ENCODE measurements at places on chromosomes 12 and 14.

- no peak for DNase-seq
Observed at GRCh38 chr14:54854181-54854580, 48.4 kb downstream of the GCH1 start.

- DNase-seq, result no peak
Observed at GRCh38 chr12:7241404-7242005, 52.0 kb downstream of the PEX5 start.

- no peak for DNase-seq
Observed at GRCh38 chr14:81273961-81274575, 53.3 kb upstream of the GTF2A1 start.

- no peak for DNase-seq
Observed at GRCh38 chr12:11630046-11630706, 19.3 kb upstream of the ETV6 start.

DNA sequence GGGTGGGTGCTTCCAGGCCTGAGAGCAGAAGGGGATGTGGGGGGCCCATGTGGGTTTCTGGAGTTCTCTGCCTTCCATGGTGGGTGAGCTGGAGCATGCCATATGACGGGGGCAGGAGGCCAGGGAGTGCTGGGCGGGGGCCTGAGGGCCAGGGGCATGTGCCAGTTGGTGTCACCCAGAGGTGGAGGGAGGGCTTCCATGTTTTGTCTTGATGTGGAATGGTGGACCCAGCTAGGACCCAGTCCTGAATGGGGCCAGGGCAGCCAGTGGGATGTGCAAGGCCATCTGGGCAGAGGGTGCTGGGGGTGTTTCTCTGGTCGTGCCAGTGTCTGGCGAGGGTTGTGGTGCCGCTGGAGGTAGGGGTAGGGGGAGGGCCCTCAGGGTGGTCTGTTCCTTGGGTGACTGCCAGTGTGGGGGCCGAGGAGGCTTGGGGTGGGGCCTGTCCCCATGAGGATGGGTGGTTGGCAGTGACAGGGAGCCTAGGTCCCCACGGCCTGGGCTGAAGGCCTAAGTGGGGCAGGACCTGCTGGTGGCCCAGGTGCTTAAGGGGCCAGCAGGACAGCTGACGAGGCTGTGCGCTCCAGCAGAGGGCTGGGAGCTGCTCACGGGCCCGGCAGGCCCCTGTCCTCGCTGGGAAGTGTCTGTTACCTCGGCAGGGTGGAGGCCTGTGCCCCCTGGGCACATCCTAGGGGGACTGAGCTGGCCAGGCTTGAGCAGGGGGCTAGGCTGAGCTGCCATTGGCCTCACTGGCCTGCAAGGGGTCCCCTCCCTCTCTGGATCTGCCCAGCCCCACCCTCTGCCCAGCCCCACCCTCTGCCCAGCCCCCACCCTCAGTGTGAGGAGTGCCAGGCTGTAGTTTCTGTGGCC is 26.8 kb downstream of the CEP170B start:
- no peak for DNase-seq

GRCh38 chr12:53453953-53454640 is 2.2 kb downstream of the PCBP2 start:
- no peak for DNase-seq

DNA sequence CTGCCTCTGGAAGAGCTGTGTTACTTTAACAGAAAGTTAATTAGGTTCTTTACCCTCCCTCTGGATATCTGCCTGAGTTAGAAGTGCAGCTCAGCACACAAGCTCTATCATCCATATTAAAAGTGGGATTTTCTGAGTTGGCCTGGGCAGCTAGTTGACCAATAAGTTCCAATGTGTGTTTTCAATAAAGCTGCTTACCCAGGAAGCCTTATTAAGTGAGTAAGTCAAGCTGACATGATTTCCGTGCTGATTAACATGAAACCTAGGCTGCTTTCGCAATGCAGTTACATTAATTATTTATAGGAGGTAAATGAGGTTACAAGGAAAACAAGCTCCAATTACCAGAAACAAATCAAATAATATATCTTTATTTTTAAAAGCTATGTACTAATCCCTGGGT is 4.8 kb downstream of the NEUROD4 start:
- no peak for DNase-seq

- DNase-seq, result no peak
Observed at GRCh38 chr14:87052646-87053225, 940.2 kb downstream of the GALC start.

DNA sequence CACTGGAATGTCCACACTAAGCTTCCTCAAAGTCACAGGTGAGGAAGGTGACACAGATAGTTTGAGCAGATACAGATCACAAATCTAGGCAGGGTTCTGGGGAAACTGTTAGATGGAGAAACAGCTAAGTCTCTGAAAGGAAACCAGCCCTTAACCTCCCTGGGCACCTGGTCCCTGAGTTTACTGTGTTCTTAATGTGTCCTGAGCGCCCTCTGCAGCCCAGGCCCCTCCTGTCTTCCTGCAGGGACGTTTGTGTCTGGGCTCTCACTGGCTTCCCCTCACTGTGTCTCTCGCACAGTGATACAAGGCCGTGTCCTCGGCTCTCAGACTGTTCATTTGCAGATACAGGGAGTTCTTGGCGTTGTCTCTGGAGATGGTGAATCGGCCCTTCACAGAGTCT is 684.3 kb downstream of the TMEM121 start:
- no peak for DNase-seq

DNA sequence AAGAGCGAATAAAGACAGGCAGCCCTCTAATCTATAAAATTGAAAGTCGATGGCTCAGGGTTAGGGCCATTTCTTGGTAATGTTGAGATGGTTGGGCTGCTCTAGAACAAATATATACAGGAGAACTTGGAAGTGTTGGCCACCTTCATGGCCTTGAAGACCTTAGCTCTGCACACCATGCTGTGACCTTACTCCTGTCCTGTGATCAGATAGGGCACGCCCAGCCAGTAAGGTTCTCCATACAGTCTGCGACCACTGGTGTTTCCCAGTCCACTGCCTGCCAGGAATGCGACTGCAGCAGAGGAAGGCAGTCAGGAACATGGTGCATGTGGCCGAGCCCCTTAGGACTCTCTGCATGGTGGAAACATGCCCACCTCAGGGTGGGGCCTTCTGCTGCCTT is 73.2 kb upstream of the PSMA6 start:
- no peak for DNase-seq
